HS-27A (cell line): ENCODE measurements at places on chromosomes 3 and 15.

GRCh38 chr15:31574766-31575165 lies 248.1 kb downstream of the KLF13 start:
- DNase-seq = no peak

DNA sequence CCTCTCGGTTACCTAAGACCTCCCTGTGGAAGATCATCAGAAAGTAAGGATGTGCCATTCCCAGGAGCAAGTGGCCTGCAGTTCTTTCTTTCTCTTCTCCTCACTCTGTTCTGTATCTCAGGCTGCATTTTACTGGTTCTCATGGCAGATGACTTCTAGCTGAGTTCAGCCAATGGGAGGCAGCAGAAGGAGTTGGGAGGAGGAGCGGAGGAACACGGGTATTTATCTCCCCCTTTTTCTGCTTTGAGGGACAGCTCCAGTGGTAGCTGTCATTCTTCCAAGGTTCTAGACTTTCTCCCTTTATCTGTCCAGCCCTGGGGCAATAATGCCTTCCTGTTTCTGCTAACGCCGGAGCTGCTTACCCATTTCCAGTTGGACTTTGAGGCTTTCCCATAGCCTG lies 339.9 kb downstream of the NR2F2 start:
- no peak for DNase-seq

DNA sequence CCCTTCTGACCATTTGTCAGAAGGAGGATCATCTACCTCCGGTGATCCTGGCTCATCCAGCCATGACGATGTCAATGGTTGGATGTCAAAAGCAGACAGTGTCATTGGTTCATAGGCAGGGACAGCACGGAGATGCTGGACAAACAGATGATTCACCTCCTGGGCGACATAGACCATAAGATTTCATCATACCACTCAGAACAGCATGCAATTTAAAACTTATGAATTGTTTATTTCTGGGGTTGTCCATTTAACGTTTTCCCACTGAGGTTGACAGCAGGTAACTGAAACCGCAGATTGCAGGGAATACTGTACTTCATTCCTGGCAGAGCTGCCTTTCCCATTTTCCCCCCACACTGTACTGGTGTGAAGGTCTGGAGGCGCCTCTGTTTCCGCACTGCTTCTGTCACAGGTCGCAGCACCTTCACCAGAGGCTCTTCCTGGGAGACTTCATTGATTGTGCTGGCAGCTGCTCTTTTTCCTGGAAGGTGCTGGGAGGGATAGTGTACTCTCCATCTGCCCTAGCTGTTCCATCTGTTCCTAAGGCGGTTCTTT lies 32.5 kb upstream of the TMOD3 start:
- no peak for DNase-seq

DNA sequence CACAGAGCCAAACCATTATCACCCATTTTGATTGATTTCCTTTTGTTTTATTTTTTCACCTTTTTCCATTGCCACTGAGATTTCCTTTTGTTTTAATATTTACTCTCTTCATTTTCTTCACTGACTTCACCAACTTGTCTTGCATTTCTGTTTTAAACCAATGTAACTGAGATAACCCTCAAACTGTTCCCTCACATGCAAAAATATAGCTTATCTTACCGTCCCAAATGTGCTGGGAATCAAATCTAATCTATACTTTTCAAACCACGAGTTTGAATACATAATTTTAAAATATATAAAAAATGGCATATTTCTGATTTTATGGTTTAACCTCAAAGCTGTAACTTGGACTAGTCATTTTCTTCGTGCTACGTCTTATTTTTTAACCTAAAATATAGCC lies 143.8 kb downstream of the PLD1 start:
- DNase-seq = no peak

- DNase-seq = no peak
These were observed 5.8 kb downstream of the USP4 start for GRCh38 chr3:49333916-49334633.

GRCh38 chr15:47432826-47433225 lies 284.5 kb upstream of the SEMA6D start:
- no peak for DNase-seq

DNA sequence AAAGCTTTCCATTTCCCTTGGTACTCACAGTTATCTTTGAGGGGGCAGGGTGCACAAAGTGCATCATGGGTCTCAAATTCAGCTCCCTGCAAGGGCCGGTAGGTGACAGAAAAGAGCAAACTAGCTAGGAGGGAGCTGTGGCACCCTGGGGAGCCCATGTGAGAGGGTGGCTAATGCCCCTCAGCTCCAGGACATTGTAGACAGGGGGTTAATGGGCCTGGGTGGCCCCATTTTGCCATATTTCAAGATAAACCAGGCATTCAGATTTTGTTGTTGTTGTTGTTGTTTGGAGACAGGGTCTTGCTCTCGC lies 3.7 kb upstream of the SLC6A6 start:
- no peak for DNase-seq
